Aorta (tissue), 5 donors: ENCODE measurements at places on chromosomes 7 and 10. TPM values are rescaled to one million over a fixed set of nuclear protein-coding genes. Genes with fewer than 3 reads are reported as not detected.

DNA sequence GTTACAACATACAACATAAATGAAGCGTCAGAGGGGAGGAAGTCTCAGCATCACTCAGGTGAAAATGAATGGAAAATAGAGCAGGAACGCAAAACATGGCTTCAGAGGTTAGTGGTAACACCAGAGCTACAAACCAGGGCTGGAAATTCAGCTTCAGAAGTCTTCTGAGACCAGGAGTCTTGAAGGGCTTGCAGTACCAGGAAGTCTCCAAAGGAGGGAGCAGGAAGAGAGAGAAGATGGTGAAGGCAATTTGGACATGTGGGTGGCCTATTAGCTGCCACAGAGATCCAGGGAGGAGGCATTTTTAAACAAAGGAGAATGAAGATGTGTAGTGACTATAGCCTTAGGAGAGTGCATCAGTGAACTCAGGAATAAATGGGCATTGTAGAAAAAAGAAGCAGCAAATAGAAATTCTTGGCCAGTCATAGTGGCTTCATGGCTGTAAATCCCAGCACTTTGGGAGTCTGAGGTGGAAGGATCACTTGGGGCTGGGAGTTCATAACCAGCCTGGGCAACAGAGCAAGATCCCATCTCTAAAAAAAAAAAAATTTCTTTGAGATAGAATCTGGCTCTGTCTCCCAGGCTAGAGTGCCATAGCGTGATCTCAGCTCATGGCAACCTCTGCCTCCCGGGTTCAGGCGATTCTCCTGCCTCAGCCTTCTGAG is 9.3 kb upstream of the TET1 start:
- H3K27me3 ChIP-seq: no peaks in the 10 kb centered on the region
- no peak for DNase-seq
- H3K4me3 ChIP-seq: no peak overlapping the region
- H3K4me1 ChIP-seq: no peaks in the 10 kb centered on the region
- no peaks in the 10 kb centered on the region for H3K36me3 ChIP-seq

GRCh38 chr10:79106256-79107050 is 37.7 kb downstream of the ZMIZ1 start:
- no peaks in the 10 kb centered on the region for H3K27me3 ChIP-seq
- no peak overlapping the region for H3K27ac ChIP-seq
- H3K4me3 ChIP-seq: no peak overlapping the region
- no peak for DNase-seq

DNA sequence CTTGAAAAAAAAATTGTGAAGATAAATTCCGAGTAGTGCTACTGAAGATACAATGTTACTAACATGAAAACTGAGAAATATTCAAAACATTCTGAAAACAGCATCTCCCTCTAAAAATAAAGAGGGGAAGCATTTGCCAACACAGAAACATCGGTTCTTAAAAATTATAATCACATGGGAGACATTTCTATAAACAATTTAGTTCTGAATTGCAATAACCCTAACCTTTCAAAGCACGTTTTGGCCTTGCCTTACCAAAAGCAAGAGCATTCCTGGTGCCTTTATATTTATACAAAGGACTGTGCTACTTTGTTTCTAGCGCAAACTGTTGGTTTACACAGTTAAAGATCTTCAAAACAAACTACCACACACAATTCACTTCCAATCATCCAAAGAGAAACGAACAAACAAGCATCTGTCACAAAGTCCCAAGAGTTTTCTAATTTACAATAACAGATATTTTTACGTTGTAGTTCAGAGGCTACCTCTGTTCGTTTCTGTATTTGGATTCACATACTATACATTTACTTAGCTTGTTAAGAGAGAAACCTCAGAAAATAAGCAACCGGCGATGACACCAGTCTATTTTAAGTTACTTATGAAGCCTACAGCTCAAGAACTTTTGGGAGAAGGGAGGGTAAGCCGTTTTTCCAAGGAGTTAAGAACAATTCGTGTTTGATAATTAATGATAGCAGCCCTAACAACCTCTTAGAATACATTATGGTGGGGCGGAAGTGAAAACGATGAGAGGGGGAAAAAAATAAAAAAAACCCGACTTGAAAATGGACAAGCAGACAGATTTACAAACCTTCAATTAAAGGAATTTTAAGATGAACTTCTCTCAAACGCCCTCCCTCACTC is 1.3 kb downstream of the ABI1 start:
- no peaks in the 10 kb centered on the region for H3K36me3 ChIP-seq
- H3K4me3 ChIP-seq: peak overlapping the region; percentile 93
- no peak for DNase-seq
- H3K4me1 ChIP-seq: peaks cover 2% of the 10 kb centered on the region
- no peaks in the 10 kb centered on the region for H3K27me3 ChIP-seq
- H3K27ac ChIP-seq: peak overlapping the region; percentile 64

GRCh38 chr7:120799813-120800475 is 58.0 kb downstream of the TSPAN12 start:
- no peaks in the 10 kb centered on the region for H3K27me3 ChIP-seq
- DNase-seq: no peak
- H3K27ac ChIP-seq: no peak overlapping the region
- no peaks in the 10 kb centered on the region for H3K4me1 ChIP-seq
- H3K36me3 ChIP-seq: no peaks in the 10 kb centered on the region
- no peak overlapping the region for H3K4me3 ChIP-seq

- no peaks in the 10 kb centered on the region for H3K36me3 ChIP-seq
- H3K4me3 ChIP-seq: no peak overlapping the region
- H3K27me3 ChIP-seq: no peaks in the 10 kb centered on the region
- H3K27ac ChIP-seq: no peak overlapping the region
- DNase-seq: no peak
Measured at GRCh38 chr7:13692548-13692947, 296.9 kb downstream of the ETV1 start.

- H3K36me3 ChIP-seq: no peaks in the 10 kb centered on the region
- no peaks in the 10 kb centered on the region for H3K4me1 ChIP-seq
- H3K4me3 ChIP-seq: no peak overlapping the region
- H3K27me3 ChIP-seq: no peaks in the 10 kb centered on the region
- H3K27ac ChIP-seq: no peak overlapping the region
Measured at GRCh38 chr10:119737823-119738222, 12.0 kb downstream of the INPP5F start.

GRCh38 chr7:157028199-157028903 is 17.9 kb upstream of the MNX1 start:
- H3K27me3 ChIP-seq: no peaks in the 10 kb centered on the region
- no peaks in the 10 kb centered on the region for H3K36me3 ChIP-seq
- H3K4me1 ChIP-seq: no peaks in the 10 kb centered on the region
- H3K4me3 ChIP-seq: no peak overlapping the region

- H3K4me1 ChIP-seq: no peaks in the 10 kb centered on the region
- no peak overlapping the region for H3K27ac ChIP-seq
- no peaks in the 10 kb centered on the region for H3K27me3 ChIP-seq
Measured at GRCh38 chr7:26919906-26920493, 55.6 kb upstream of the SKAP2 start.

The FRMD4A gene
- total RNA-seq: 65.6 TPM

The SLC26A3 gene
- total RNA-seq: not detected

The SLC16A9 gene
- 3.3 TPM for total RNA-seq

The ZPBP gene
- not detected for total RNA-seq

The STEAP4 gene
- total RNA-seq: 125 TPM
